NCI-H226 (cell line): ENCODE measurements at places on chromosomes 2 and 18.

DNA sequence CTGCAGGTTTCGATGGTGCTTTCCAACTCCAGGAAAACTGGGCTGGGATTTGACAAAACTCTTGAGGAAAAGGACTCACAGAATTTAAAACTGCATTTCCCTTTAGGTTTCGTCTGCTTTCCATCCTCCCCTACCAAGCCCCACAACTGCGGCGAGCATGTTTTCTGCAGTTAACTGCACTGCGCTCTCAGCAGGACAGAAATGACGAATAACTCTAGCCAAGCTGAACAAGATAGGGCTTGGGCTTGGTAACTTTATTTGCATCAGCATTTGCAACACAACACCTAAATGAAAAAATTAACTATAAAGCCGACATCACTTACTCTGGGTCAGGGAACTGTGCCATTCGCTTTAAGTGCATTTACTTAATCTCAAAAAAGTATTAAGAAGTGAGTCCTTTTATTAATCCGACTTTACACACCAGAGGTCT lies 669 bp upstream of the PIKFYVE start:
- peak; percentile 2 for DNase-seq

GRCh38 chr2:20410556-20411277 lies 36.2 kb upstream of the RHOB start:
- DNase-seq: no peak

GRCh38 chr18:66419400-66419799 lies 184.5 kb downstream of the CDH19 start:
- no peak for DNase-seq

GRCh38 chr2:241459520-241459919 lies 48.9 kb downstream of the STK25 start:
- DNase-seq: no peak

GRCh38 chr2:5365871-5366461 lies 326.2 kb upstream of the SOX11 start:
- DNase-seq: no peak

DNA sequence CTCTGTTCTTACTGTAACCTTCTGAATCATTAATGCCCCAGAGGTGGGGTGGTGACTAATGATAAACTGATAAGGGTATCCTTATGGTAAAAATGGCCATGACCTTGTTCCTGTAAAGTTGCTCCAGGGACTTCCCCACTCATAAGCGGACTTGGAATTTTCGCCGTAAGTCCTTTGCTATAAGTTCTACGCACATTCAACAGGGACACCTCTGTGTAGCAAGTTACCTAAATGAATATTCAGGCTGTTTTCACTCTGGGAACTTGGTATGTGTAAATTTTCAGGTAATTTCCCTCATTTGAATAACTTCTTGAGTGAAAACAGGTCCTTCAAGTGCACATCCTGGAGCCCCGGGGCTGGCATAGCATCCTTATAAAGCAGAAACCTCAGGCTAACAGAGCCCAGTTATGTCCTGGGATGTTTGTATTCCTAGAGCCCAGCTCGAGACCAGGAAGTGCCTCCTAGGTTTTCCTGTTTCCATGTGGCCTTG lies 9.4 kb upstream of the AGFG1 start:
- DNase-seq: no peak

DNA sequence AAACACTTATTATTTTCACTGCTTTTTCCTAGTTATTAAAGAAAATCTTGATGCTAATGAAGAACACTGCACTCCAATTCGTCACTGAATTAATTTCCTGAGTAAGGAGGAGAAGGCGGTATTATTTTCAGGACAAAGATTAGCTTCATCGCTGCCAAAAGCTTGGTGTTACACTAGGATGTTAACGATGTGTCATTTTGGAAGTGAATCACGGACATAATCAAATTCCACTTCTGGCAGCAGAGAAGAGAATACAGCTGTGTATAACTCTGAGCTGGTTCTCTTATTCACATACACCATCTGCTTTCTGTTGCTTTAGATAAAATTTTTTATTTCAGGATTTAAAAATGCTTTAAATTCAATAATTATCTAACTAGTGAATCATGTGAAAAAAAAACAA lies 74.1 kb downstream of the SCG2 start:
- DNase-seq: no peak

GRCh38 chr2:111057721-111058120 lies 63.0 kb upstream of the BCL2L11 start:
- no peak for DNase-seq

DNA sequence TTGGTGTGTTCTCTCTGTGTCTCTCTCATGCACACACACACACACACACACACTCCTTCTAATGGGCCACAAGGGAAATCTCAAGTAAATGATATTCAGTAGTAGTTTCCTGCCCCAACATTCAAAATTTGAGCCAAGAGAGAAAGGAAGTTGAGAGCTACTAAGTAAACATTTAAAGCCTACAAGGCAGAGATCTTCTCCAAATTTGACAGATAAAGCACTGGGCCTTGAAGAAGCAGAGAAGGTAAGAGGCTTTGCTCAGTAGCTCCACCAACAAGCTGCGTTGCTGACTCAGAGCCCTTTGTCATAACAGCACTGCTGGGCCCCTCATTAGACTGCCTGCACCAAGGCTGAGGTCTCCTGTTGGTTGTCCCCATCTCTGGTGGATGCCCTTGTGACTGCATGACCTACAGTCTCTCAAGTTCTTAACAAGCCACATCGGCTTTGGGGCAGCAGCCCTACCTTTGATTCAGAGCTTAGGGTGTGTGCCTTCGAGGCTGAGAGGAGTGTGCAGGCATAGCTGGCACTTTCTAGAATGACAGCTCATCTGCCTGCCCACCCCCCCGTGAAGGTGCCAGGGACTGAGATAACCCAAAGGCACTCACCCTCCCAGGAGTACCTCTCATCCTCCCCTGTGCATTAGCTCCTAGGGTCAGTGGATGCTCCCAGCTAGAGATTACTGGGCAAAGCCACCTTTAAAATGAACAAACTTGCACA lies 32.3 kb upstream of the NEB start:
- DNase-seq: no peak

- DNase-seq: peak; percentile 92
Measured at GRCh38 chr2:30234180-30234971, 3.0 kb downstream of the LBH start.

DNA sequence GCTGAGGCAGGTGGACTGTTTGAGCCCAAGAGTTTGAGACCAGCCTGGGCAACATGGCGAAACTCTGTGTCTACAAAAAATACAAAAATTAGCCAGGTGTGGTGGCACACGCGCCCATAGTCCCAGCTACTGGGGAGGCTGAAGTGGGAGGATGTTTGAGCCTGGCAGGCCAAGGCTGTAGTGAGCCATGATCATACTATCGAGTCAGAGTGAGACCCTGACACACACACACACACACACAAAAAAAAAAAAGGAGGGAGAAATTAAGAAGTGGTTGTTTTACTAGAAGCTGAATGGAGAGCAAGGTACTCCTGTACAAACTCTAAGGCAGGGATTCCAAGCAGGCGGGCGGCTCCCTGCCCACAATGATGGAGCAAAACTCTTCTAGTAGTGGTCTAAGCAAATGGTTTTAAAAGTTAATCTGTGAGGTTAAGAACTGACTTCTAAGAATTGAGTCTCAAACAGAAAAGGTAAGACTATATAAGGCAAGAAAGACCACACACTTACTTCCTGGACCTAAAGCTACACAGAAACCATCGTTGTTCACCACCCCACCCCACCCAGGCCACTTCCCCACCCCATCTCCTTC lies 2.6 kb downstream of the ANKRD44 start:
- DNase-seq: no peak

- DNase-seq: no peak
Measured at GRCh38 chr2:225756198-225756597, 356.7 kb downstream of the NYAP2 start.

GRCh38 chr18:75677696-75678455 lies 250.4 kb upstream of the SMIM21 start:
- no peak for DNase-seq

DNA sequence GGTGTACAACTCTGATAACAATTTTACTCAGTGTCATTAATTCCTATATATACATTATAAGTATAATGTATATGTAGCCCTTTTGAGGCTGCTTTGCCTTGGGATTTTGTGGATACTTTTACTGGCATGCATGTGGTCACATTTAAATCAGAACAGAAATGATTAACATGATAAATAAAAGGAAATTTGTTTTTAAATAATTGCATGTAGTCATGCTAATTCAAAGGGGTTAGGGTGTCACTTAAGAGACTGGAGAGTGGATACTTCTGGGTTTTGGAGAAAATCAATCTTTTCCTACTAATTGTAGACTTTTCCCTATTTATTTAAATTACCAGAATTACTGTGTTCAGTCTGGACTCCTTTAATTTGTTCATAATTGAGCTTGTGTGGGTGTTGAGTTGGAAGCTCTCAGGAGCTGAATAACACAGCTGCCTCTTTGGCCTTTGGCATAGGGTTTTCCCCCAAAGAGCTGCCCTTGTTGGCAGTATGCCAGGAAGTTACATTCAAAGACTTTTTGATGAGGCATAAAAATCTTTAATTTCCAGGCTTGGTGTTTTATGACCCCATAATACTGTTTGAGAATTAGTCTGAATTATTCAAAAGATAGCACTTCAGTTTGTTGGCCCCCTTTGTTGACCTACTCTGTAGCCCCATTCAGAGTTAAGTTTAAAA lies 484.7 kb upstream of the NRP2 start:
- DNase-seq: no peak

- no peak for DNase-seq
Measured at GRCh38 chr2:119929537-119929936, 83.3 kb upstream of the EPB41L5 start.

DNA sequence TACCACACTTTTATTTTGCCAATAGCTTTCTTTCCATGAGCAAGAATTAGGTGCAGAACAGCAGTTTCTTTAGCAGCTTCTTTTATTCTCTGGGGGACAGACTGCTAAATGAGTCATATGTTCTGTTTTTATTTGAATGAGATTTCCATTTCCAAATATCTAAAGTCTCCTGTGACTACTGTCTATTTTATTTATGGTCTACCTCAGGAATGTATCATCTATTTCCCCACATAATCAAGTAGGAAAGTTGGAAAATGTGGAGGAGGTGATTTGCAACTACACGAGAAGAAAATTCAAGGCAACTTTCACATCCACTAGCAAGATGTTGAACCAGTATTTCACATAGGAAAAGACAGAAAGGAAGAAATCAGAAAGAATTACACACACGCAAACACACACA lies 139.9 kb upstream of the MEX3C start:
- peak; percentile 17 for DNase-seq

GRCh38 chr2:136378712-136379595 lies 261.0 kb upstream of the CXCR4 start:
- no peak for DNase-seq

DNA sequence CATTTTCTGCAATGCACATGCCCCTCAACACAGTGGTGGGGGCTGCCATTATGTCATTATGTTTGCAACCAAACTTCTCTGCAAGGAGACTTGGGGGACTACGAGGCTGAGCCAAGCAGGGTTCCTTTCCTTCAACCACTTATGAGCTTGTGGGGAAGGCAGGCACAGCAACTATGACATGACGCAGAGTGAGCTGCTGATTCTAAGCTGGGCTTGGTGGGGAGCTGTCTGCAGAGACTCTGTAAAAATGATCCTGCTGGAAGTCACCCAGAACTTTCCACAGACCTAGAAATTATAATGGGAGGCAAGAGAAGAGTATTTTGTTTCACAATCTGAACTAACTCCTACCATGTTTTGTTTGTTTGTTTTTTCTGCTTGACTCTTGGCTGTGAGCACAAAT lies 55.6 kb downstream of the INPP5D start:
- no peak for DNase-seq

DNA sequence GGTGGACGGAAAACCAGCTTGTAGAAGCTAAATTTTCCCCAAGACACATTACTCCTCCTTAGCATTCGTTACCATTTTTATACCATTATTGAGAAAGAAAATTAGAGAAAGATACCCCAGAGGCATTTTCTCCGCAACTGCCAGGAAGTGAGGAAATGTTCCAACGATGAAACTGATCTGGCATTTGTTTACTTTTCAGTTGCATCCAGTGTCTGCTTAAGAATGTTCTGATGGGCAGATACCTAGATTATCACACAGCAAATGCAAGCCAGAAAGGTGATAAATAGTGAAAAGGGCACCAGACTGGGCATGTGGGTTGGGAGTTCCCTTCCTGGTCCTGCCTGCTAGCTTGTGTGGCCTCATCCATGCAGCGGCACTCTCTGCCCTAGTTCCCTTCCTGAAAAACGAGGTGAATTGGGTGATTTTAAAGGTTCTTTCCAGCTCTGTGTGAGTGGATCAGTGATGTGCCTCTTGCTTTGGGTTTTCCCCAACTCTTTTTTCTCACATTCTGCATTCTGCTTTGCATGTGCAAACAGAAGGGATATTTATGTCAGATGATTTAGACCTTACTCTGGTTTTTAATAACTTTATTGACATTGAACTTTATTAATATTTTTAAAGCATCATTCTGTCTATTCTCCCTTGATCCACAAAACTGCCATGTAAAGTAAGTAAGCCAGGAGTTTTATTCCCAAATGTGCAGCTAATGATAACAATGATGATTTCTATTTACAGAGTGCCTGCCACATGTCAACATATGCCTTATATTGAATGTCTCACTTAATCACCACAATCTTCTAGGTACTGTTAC lies 139.6 kb downstream of the INSIG2 start:
- no peak for DNase-seq

DNA sequence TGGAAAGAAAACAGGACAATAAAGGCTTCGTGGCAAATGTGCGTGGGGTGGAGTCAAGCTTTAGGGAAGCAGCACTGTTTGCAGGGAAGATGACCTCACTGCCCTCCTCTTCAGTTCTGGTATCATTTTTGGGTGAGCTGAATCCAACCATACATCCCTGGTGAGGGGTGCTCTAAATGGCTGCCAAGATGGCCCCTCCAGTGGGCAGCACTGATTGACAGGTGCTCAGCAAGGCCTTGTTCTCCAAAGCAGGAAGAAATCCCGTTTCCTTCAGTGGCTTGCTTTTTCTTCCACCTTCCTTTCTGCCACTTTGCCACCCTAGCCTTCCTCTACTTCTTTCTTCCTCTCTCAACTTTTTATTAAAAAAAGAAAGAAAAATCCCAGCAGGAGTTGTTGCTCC lies 132.8 kb upstream of the SP5 start:
- DNase-seq: no peak

DNA sequence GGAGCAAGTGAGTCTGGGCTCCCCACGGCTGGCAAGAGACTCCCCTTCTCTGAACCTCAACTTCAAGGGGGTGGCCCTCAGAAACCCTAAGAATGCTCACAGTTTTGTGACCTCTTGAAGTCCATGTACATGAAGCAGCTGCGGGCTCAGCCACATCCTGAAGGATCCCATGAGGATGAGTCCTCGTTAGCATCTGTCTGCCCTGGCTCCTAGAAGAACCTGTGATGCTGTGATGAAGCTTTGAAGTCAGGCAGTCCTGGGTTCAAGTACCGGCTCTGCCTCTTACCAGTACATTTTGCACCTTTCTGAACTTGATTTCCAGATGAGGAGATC lies 38.1 kb downstream of the SDC1 start:
- no peak for DNase-seq

- DNase-seq: no peak
Measured at GRCh38 chr2:102826904-102827303, 65.1 kb downstream of the TMEM182 start.

GRCh38 chr2:152647552-152647951 lies 69.7 kb downstream of the PRPF40A start:
- no peak for DNase-seq
